ENCODE measurements at places on chromosomes 12 and 14.

- no peak for DNase-seq
These were observed 62.1 kb upstream of the TRIM9 start for GRCh38 chr14:51157012-51157411.

DNA sequence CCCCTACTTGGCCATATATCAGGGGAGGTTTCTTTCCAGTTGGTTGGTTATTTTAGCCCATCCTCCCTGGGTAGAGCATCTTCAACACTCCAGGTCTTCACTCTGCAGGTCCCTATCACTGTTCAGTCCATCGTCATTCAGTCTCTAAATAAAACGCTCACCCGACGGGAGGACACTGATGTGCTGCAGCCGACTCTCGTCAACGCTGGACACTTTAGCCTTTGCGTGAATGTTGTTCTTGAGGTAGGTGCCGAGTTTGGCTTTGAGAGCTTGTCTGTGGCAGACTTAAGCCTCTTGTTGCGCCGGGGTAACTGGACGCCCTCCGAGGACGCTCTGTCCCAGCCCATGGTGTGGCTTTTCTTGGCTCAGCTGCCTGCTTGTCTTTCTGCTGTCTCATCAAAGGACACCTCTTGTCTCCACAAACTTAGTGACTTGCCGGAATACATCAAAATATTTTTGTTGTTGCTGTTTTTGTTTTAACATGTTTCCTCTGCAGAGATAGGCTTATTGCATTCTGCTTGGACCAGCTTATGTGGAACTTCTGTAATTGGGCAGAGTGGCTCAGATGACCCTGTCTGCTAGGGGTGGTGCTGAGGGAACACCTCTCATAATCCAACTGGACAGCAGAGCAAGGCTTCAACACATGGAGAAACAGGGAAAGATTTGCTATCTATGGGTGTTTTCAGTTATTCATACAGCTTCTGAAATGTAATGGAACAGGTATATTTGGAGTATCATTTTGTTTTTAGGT is 26.5 kb downstream of the TCTN1 start:
- DNase-seq, result no peak

DNA sequence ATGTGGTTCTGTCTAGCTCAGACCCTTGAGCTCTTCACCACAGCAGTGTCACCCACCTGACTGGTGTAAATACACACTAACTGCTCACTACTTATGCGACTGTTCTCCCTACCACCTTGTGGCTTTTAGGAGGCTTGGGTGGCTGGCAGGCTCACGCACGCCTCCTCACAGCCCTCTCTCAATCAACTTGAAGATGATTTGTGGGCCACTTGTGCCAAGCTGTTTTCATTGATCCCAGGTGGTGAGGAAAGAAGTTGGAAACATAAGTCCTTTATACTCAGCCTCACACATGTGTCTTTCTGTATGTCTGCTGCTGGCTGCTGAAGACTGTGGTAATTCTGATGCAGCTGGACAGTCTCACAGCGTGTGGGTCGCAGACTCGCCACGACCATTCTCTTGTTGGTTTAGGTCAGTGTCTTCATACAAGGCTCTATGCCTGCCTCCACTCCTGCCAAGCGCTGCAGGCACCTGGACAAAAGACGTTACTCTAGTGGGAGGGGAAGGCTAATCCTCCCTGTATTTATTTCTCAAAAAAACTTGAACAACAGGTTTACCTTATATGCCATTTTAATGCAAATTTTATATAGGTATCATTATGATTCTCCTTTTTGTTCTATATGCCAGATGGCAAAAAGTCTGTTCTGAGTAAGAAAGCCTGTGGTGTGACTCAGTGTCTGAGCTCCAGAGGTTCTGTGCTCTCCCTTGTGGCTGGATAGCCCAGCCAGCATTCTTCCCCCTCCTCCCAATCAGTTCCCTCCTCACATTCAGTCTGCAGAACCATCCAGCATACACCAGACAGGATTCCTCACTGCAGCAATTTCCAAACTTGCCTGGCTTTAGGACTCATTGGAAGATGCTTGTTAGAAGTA is 115.6 kb downstream of the DIP2B start:
- no peak for DNase-seq

- no peak for DNase-seq
These were observed 74.3 kb downstream of the LMO3 start for GRCh38 chr12:16531621-16532020.

DNA sequence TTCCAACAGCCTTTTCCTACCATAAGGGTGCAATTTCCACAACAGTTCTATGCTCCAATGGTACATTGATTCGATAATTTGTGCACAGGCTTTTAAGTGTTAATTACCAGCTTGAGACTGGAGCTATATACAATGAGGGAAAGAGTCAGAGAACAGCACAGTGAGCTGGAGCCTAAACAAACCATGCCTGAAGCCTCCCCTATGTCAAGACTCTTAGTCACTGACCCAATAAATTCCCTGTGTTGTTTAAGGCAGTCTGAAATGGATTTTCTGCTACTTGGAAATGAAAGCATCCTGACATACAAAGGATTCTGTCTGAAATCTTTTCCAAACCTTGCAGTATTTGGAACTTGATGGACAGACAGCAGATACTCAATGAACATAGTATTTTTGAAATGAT is 149.0 kb downstream of the EFCAB11 start:
- no peak for DNase-seq

GRCh38 chr12:131603106-131603938 is 107.6 kb upstream of the SFSWAP start:
- no peak for DNase-seq
